Cerebellar nuclear complex (tissue), 1 donor: ENCODE measurements at places on chromosomes 5 and 9.

DNA sequence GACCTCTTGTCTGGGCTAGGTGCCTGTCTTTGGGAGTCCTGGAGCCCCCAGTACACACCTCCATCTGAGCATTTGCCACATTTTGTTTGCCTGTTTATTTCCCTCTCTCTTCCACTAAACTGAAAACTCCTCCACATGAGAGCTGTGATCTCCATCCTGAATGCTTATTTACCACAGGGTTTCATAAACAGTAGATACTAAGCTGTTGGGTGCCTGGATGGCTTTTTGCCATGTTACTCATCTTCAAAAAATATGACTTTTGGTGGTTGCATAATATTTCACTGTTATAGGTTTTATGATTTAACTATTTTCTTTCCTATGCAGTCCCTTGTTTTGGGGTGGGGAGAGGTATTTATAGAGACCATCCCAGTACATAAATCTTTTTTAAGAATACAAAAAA is 99.6 kb downstream of the APBA1 start:
- no peak for DNase-seq

GRCh38 chr5:139657363-139658321 is 9.5 kb downstream of the CXXC5 start:
- no peak for DNase-seq

DNA sequence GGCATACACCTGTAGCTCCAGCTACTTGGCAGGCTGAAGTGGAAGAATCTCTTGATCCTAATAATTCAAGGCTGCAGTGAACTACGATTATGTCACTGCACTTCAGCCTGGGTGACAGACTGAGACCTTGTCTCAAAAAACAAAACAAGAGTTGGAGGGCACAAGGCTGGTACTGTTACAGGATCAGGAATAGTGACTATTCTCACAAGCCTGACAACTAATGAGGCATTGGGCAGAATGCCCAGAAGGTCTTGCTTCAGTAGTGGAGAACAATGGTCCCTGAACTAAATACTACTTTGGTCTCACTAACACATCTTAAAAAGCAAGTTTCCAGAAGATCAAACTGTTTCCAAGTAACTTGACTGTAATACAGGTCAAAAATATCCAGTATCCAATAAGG is 182.9 kb upstream of the RFX3 start:
- DNase-seq, result no peak

- DNase-seq, result no peak
Observed at GRCh38 chr9:14283276-14283675, 30.7 kb downstream of the NFIB start.

GRCh38 chr9:76092572-76092971 is 202.1 kb downstream of the PCSK5 start:
- DNase-seq, result no peak

DNA sequence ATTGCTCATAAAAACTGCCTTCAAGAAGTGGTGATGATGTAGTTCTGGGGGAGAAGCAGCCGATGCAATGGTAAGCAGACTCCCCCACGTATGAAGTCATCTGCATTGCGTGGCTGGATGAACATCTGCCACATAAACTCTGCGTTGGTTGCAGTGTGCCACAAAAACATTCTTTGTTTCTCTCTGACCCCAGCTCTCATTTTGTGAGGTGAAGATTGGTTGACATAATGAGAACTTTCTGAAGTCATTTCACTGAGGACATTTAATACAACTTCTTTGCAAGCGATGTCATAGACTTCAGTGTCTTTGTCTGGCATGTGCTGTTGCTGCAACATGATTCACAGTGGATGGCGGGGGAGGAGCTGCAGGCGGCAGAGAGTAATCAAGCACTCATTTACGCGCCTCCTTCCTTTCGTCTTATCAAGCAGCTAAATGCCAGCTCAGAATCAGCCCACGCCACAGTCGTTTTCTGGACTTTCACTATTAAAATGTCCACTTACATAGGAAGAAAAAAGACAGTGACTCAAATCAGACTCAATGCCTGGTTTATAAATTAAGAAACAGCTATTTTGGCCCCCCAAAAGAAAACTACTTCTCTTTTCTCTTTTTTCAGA is 91.5 kb upstream of the NFIL3 start:
- no peak for DNase-seq

DNA sequence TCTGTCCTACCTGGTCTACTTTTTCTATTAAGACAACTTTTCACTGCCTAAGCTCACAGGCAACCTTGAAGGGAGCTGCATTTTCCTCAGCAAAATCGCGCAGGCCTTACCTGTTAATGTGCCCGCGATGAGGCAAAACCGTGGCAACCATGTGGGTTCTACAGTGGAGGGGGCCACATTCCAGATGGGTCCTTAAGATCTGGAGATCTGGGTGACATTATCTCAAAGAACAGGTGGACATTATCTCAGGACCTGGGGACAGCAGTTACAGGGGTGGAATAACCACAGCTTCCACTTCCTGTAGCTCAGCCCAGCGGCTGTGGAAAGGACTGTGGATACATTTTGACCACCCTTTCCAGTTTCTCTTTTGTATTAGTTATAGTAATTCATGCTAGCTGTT is 112.8 kb upstream of the PTCH1 start:
- DNase-seq, result no peak

DNA sequence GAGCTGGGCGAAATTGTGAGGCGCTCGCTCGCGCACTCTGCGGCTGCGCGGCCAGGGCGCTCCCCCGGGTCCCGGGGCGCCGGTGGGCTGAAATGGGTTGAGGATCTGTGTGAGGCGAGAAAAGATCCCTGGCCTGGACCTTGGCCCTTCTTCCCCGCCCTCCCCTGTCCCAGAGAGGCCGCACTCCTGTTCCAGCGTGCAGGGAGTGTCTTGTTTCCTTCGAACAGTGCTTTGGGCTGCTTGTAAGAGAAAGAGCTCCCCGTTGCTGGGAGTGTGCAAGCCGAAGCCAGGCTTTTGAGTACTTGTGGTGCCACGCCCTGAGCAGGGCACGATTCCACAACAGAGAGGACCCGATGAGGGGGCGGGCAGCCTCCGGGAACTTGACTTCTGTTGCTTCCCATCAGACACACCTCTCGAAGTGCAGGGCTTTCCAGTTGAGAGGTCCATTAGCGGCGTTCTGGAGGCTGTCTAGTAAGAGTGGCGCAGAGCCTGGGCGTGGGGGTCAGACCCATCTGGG is 535 bp downstream of the DOLPP1 start:
- DNase-seq, result no peak

GRCh38 chr9:137660144-137660543 is 41.3 kb downstream of the EHMT1 start:
- no peak for DNase-seq

DNA sequence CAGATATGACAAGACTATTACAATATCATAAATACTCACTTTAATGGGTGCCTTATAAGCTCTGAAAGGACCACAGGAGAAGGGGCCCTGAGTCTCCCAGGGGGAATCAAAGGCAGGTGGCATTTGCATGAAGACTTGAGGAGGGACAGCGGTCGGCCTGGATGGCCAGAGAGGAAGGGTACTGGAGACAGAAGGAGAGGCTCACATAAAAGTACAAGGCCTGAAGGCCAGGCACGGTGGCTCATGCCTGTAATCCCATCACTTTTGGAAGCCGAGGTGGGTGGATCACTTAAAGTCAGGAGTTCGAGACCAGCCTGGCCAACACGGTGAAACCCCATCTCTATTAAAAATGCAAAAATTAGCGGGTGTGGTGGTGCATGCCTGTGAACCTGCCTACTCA is 29.1 kb upstream of the LMX1B start:
- no peak for DNase-seq

DNA sequence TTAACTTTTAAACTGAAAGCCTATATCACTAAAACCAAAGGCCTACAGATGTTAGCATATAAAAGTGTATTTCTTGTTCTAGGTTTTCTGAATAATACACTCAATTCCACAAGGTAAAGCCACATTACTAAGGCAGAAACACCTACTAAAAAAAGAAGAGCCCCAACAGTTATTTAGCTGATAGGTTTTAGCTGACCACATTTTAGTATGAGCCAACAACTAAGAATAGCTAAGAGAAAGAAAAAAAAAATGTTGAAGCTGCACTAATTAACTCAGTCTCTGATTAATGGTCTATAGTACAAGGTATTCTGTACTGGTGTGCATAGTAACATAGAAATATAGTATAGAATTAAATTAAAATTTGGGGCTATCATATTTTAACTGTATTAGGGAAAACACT is 23.5 kb downstream of the ZFR start:
- no peak for DNase-seq

DNA sequence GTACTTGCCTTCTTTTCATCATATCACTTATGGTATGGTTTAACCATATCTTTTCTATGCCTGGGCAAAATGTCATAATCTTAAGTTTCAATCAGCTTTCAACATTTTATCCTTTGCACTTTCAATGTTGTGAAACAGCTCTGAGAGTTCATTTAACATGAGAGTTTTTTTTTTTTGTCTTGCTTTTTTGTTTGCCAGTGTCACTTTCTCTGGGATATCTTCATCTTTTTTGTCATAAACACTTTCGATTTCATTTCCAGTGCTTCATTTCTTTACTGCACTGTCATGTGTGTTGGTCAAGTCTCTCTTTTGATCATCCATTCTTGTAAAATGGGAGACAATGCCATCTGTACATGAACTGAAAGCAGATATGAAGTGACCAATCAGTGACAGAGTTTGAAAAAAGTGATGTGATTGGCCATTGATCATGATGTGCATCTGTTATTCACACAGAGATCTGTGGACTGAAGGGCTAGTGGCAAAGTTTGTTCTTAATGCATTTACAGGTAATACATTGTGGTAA is 7.5 kb upstream of the POU5F2 start:
- no peak for DNase-seq

DNA sequence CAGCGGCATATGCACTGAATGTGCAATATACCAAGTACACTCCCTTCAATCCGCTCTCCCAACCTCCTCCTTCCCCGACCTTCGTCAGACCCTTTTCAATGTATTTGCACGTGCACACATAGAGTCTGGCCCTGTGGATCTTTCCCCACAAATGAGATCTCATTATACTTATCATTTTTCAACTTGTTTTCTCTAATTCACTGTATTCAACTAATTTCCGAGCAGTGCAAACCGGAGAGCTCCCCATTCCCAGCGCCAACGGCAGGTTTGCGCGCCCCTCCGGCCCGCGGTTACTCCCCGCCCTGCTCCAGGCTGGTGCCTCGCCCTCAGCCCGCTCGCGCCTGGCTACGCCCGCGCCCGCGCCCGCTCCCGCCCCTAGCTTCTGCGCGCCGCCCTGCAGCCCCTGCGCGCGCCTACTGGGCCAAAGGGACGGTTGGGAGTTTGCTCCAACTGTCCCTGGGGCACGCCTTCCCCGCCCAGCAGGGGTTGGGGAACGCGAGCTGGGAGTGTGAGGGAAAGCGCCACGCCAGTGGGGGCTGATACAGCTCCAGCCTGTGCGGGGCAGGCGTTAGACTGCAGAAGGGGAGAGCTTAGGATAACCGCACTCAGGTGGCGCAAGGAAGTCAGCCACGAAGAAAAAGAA is 3.3 kb upstream of the CDC20B start:
- no peak for DNase-seq

- DNase-seq, result no peak
Observed at GRCh38 chr5:127834554-127834953, 131.4 kb downstream of the CCDC192 start.

- no peak for DNase-seq
Observed at GRCh38 chr5:54178207-54178606, 132.2 kb downstream of the ARL15 start.

DNA sequence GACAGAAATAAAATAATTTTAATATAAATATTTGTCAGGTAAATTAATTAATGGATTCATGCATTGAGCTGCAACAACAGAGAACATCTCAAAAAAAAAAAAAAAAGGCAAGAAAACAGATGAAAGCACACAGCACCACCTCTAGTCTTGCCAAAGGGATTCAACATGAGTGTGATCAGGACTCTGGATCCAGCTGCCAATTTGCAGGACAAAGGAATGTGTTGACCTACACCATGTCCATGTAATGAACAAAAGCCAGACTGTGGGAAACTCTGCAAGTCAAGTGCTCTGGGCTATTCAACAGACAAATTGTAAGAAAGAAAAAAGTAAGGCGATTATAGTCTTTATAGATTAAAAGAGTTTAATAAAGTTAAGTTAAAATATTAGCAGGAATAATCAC is 769.3 kb downstream of the TLR4 start:
- no peak for DNase-seq

DNA sequence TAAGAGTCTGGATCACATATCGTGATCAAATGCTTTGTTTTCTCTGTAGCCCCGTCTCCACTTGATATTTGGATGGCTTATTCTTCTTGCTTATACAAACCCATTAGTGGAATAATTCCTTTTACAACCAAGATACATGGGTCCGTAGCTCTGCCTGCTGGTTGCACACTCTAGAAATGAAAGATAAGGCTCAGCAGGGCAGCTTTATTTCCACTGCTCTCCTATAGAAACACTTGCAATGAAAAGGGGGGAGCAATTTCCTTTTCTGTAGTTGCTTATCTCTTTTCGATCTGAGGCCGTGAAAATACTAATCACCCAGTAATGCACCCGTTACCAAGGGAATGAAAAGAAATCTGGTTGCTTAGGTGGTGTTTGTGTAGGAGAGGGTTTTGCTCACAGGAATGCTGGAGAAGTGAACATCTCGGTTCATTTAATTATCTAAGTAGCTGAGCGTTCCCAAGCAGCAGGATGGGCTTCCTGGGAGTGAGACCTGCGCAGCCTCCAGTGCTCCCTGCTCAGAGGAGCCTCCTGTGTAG is 131.7 kb downstream of the ADAMTS16 start:
- no peak for DNase-seq

DNA sequence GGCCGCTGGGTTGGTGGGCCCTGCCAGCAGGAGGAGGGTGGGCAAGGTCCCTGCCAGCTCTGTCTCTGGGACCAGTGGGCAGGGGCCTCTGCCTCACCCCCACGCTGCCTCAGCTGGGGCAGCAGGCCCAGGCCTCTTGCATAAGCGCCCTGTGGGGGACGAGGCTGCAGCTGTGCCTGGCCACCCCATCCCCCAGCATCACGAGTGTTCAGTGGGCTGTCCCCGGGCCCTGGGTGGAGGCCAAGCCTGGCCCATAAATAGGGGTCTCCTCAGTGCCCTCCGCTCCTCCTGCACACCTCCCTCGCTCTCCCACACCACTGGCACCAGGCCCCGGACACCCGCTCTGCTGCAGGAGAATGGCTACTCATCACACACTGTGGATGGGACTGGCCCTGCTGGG is at the start of gene PTGDS:
Gene PTGDS (plus strand): TSS at position 282 of the 400 bp plus-strand sequence. CDS start 75 bp downstream, at position 357.
- no peak for DNase-seq

GRCh38 chr5:137935190-137935589 is 45.9 kb downstream of the PKD2L2 start:
- no peak for DNase-seq

GRCh38 chr5:81986126-81986525 is 14.3 kb downstream of the ATG10 start:
- no peak for DNase-seq
